ENCODE measurements at places on chromosomes 2 and 18. TPM values are rescaled to one million over a fixed set of nuclear protein-coding genes. Genes with fewer than 3 reads are reported as not detected.

SMYD1 gene
- total RNA-seq: 375 TPM

SLC35F6 gene
- 17.1 TPM for total RNA-seq

L3MBTL4 gene
- total RNA-seq: 1.8 TPM

HAAO gene
- total RNA-seq: 0.80 TPM

PUS10 gene
- 3.3 TPM for total RNA-seq

TSPYL6 gene
- not detected for total RNA-seq

EPAS1 gene
- 176 TPM for total RNA-seq

ABCG5 gene
- not detected for total RNA-seq

HOXD8 gene
- total RNA-seq: 0.37 TPM

FOXD4L1 gene
- not detected for total RNA-seq

CDK5R2 gene
- not detected for total RNA-seq

DOK6 gene
- 12.5 TPM for total RNA-seq

LHCGR gene
- total RNA-seq: 0.19 TPM

GRCh38 chr2:209761566-209761965, 10.1 kb upstream of the UNC80 start:
- no peak for DNase-seq

- no peak for DNase-seq
These were observed 219.8 kb downstream of the SH3BP4 start for GRCh38 chr2:235171550-235172031.

DNA sequence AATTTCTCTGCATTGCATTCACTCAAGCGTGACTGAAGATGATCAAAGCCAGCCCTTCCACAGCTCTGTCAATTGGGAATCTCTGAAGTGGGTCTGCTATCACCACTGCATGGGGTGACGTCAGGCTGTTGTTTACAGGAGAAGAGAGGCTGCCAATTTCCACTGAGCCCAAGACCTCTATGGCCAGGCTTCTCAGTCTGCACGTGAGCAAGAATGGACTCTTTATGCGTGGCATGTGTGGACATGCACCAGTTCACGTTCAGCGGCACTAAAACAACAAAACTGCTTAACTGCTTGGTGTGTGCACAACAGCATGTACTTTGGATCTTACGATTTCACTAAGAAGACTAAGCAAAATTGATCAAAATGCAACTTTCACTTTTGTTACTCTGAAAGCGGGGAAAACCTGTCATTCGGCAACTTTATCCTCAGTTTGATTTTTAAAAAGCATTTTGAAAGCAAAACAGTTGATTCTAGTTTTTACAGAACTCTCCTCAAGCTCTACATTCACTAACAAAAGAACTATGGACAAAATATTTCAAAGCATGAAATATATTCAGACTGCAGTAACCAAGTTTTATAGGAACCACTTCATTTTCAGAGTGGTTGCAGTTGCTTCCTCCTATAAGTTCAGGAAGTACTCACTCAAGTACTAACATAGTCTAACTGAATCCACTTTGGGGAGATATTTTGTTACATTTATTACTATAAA, 77.0 kb upstream of the SERTAD2 start:
- DNase-seq: peak; percentile 31

DNA sequence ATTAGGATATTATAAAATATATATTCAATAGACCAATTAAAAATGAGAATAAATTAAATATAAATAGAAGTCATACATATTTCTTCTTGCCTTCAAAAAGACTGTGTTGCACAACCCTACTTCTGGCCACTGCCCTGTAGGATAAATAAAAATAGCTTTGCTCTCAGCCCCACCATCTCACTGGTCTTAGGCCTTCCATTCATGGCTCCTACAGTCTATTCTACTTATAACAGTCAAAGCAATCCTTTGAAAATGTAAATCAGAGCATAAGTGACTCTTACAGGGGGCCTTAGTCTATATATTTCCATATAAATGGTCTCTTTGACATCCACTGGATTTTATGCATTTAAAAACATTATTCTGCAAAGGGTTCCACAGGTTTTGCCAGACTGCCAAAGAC, 72.9 kb downstream of the KLF7 start:
- no peak for DNase-seq

DNA sequence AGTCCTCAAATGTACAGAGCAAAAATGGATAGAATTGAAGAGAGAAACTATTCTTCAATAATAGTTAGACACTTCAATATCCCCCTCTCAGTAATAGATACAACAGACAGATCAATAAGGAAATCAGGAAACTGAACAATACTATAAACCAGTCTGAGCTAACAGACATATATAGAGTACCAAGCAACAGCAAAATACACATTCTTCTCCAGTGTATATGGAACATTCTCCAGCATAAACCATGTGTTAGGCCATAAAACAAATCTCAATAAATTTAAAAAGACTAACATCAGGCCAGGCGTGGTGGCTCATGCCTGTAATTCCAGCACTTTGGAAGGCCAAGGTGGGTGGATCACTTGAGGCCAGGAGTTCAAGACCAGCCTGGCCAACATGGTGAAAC, 43.7 kb upstream of the AMMECR1L start:
- DNase-seq: no peak

GRCh38 chr2:191030521-191031154, 16.7 kb upstream of the STAT1 start:
- no peak for DNase-seq

DNA sequence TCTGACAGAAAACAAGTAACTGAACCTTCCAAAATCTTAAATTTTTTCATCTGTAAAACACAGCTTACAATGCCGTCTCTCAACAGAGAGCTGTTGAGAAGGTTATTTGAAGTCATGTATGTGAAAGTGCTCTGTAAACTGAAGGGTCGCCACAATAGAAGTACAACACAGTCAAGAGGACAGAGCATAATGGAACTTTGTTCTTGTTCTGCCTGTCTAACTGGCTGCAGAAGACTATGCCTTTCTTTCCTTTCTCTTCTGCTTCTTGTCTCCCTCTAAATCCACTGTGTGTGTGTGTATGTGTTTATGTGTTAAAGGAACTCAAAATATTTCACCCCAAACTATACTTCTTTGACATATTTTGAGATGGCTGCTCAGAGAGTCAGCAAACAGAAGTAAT, 365.8 kb upstream of the RND3 start:
- no peak for DNase-seq

GRCh38 chr18:52567360-52567759, 227.4 kb downstream of the DCC start:
- DNase-seq: no peak

- DNase-seq: peak; percentile 76
These were observed 102.9 kb upstream of the SLC8A1 start for GRCh38 chr2:40554665-40555294.

DNA sequence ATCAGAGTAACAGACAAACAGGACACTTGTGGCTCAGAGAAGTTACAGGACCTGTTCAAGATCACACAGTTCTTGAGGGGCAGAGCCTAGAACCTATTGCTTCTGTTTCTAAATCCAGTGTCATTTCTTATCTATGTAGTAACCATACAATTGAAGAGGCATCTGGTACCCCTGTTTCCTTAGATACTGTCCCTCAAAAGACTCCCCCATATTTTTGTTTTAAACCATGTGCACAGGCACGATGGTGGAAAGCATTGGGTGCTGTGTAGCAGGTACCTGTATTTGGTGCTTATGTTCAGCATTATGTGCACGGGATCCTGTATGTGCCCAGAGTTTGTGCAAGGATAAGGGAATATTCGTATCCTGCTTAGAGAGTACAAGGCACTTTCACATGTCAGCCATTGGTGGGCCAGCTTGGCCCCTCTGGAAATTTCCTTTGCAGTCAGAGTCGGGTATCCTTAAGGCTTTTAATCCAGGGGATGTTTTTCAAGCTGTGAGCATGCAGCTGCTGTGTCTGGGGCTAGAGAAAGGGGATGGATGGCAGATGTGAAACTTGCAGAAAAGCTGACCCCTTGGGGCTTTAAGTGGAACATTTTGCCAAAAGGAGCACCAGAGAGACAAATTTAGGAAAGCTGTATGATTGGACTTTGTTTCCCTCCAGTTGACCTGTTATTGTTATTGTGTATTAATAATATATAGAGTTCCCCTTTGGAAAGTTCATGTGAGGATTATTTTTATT, 2.1 kb downstream of the LBH start:
- DNase-seq: no peak

DNA sequence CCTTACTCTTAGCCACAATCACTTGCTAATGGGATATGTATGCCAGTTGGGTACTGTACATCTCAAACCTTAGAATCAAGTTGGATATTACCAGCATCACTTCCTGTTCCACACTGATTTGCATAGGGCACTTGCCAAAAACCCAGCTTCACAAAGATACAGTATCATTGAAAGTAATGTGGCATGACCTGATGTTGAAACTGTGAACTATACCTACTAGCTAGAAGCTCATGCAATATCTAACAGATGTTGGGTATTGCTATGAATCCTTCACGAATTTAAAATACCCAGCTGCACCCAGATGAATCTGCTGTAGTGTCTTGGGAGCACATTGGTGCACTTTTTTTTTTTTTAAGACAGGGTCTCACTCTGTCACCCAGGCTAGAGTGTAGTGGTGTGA, 6.5 kb upstream of the STAMBP start:
- no peak for DNase-seq

DNA sequence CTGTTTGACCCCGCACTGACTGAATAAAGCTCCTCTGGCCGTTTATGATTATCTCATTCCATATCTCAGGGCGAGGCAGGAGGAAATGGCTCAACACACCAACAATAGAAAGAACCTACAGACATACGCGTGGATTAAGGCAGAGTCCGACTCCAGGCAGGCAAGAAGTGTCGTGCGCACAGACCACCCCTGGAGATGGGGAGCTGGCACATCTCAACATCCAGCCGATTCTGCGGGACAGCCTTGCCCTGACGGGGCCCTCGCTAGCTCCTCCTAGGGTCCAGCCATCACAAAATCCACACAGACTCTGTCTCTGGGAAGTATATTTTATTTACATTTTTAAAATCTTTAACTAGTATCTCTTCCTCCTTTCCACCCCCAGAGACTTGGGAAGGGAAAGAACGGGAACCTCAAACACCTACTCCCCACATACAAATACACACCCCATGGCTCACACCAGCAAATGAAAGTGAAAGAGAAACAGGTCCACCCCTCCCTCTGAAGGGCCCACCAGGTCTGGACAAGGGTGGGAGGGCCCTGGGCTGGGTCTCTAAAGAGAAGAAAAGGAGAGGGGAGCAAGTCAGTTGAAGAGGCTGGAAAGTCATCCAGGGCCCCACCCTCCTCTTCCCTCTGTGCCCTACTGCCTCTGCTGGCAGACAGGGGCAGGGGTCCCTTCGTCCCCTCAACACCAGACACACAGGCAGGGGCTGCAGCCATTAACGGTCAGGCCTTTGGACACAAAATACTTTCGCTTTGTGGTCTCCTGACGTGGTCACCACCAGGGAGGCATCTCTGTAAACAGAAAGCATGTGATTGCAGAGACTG, 3.2 kb downstream of the GPBAR1 start:
- DNase-seq: no peak

- DNase-seq: no peak
These were observed 82.1 kb downstream of the BIN1 start for GRCh38 chr2:127024769-127025358.

DNA sequence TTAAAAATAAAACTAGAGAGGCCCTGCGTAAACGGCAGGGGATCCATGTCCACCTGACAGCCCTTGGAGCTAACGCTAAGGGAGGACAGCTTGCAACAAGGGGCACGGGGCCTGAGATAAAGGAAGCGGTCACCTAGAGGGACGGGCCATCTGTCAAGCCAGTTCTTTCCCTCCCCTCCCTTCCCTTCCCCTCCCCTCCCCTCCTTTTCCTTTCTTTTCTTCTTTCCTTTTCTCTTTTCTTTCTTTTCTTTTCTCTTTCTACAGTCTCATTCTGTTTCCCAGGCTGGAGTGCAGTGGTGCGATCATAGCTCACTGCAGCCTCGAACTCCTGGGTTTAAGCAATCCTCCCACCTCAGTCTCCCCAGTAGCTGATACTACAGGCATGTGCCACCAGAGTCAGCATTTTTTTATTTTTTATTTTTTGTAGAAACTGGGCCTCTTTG, 34.5 kb upstream of the CTAGE1 start:
- DNase-seq: no peak

DNA sequence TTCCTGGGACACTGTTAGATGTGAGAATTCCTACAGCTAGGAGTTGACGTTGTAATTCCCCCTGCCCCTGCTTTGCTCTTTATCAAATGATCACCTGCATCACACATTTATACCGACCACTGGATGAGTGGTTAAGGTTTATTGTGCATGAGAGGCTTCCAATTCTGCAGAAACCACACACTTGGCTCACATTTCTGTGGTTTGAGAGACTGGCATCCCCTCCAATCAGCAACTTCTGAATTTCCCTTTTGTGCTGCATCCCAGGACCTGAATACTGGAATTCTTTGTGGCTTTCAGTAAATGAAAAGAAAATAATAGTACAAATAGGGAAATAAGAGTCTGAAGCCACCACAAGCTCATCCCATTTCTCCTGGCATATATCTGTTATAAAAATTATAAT, 628.7 kb upstream of the PIK3C3 start:
- DNase-seq: no peak

DNA sequence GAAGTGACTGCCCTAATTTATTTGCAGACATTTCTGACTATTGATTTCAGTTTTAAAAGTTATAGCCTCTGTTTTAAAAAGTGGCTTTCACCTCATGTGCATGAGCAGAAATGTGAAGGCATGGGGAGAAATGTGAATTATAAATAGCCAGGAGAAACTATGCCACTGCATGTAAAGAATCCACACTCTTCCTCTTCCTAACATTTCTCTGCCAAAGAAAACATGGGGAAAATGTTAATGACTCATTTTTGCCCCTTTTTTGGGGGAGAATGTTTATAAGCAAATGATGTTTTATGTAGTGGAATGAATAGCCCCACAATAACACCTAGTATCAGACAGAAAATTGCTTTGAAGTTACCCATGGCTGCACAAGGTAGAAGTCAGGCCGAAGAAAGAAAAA, 249.0 kb upstream of the TANK start:
- no peak for DNase-seq

GRCh38 chr2:101521487-101521886, 46.6 kb upstream of the RFX8 start:
- DNase-seq: no peak

GRCh38 chr2:11903085-11903606, 156.7 kb downstream of the LPIN1 start:
- no peak for DNase-seq

DNA sequence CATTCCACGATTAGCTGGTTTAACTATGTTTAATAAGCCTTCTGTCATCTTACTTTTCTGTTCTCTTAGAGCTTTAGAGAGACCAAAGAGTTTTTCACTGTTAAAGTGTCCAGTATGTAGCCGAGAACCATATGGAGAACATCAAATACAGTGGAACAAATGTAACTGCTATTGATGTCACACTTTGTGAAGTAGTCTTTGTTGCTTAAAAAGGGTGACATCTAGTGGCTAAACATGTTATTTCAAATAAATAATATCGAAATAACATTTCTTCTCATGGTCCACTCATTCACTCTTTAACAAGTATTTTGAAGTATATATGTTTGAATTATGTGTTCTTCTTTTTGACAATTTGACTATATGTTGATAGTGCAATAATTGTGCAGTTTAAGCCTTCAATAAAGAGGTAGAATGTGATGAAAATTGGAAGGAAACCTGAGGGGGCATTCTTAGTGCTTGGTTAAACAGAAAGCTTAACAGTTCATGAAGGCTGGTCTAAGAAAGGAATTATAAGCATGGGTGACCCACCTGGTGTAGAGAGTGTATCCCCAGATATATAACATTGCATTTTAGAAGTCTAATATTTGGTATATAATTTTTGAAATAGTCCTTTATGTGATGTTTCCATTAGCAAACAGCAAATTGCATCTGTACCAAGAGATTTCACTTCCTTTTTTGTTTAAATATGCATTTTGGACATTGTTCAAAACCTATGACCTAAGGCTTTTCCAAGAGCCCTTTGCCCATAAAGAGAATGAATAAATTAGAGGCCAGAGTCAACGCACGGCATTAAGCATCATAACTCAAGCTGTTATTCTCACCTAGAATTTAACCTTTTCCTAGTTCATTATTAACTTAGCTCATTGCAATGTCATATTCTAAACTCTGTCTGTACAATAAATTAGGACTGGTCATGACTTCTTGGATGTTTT, 112.1 kb downstream of the KYNU start:
- no peak for DNase-seq
